ENCODE measurements at places on chromosomes 11 and 22.

DNA sequence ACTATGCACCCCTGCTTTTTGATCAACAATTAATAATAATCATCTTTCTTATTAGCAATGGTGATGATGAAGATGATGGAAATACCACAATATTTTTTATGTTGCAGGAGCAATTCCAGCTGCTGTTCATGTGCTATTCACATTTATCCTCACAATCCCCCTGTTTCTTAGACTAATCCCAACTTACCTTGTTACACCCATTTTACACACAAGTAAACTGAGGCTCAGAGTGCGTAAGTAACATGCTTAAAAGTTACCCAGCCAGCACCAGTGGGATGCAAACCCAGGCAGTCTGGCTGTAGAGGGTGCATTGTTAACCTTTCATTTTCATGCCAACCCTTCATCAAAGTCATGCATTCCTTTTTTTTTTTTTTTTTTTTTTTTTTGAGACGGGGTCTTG lies 1.6 kb upstream of the CRYBA4 start:
- DNase-seq = no peak

DNA sequence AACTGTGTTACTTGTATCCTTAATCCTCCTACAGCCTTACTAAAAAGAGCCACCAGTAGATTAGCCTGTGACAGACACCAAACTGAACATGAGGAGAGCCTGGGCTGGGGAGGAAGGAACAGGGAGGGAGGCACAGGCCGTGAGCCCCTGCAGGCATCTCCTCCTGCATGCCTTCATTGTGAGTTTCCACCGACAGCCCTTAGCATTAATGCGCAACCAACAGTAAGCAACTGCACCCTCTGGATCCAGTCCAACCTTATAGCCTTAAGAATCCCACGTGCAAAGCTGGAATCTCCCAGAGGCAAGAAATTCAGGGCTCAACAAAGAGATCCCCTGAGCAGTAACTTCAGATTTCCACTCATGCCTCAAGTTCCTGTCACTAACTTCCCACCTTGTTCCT lies 84.6 kb downstream of the ETS1 start:
- DNase-seq = no peak

- DNase-seq = no peak
Measured at GRCh38 chr22:33812360-33812977, 107.8 kb downstream of the LARGE1 start.

DNA sequence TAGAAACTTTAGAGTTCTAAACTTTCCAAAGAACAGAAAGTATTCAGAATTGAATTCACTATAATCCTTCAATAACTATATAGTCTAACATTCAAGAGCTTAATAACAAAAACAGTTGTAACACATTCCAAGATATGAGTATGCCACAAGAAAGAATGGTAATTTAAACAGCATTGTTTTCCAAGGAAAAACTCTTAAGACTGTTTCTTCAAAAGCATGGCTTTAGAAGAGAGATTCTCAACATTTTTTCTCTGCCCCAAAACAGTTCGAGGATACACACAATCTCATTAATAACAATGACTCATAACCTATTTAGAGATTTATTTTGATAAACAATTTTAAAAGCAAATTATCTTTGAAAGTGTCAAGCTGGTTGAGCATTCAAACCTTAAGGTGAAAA lies 16.7 kb upstream of the ARHGAP32 start:
- DNase-seq = no peak

GRCh38 chr22:35777335-35777975 lies 59.8 kb downstream of the APOL5 start:
- DNase-seq = no peak

DNA sequence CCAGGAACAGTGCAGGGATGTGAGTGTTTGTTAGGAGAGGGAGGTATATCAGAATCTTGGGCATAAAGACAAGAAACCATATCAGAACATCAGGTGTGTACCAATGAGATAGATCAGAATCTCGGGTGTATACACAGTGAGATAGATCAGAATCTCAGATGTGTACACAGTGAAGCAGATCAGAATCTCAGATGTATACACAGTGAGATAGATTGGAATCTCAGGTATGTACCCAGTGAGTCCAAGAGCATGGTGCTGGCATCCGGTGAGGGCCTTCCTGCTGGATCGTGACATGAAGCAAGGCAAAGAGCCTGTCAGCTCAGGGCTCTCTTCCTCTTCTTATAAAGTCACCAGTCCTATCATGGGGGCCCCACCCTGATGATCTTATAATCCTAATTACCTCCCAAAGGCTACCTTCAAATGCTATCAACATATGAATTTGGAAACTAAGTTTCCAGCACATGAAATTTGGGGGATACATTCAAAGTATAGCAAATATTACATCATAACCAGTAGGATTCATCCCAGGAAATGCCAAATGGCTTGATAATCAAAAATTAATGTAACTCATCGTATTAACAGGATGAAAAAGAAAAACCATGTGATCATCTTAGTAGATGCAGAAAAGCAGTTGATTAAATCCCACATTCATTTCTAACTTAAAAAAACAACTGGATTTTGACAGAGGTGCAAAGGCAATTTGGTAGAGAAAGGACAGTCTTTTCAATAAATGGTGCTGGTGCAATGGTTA lies 28.6 kb downstream of the PPARA start:
- no peak for DNase-seq

GRCh38 chr22:44758344-44758973 lies 6.1 kb downstream of the ARHGAP8 start:
- DNase-seq = no peak

DNA sequence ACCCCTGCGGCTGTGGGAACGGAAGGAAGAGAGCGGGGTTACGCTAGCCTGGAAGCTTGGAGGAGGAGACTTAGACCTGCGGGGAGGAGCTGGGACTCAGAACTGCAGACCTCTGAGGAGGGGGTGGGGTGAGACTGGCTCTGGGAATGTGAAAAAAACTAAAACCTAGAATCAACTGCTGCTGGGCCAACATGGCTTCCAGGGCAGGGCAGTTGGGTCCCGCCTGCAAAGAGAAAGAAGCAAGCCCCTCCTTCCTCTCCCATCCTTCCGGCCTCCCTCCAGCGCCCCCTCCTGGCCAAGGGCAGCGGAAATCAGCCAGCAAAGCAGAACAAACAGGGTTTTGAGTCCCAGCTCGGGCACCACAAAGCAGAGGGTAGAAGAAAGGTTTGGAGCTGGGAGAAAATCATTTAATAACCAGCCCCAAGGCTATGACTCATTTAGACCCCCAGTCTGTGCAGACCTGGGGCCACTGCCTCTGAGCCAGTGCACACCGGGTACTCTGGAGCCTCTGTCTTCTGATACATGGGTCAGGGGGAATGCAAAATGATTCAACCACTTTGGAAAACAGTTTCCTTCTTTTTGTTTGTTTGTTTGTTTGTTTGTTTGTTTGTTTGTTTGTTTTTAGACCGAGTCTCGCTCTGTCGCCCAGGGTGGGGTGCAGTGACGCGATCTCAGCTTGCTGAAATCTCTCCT lies 7.3 kb upstream of the NCF4 start:
- DNase-seq = peak; percentile 84

DNA sequence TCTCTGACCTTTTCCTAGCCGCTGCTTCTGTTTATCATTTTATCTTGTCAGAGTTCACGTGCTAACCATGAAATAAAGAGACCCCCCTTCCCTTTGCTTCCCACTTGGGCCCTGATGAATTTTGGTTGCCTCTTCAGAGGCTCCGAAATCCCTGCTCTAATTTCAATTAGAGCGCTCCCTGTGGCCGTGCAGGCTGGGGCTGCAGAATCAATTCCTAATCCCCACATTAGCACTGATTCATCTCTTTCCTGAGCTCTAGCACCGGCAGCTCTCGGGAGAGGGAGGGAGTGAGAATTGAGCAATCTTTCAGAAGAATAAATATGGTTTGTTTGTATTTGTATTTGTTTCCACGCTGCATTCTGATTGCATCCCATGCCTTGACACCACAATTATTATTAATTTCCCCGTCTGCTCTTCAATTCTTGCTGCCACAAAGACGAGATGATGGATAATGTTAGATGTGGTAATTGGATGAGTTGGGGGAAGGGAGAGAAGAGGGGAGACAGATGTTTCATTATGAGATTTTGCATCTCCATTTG lies 76.9 kb downstream of the NTM start:
- no peak for DNase-seq

- DNase-seq = no peak
Measured at GRCh38 chr22:27129266-27129665, 471.9 kb downstream of the MIAT start.

- no peak for DNase-seq
Measured at GRCh38 chr11:15826826-15827225, 529.5 kb downstream of the SOX6 start.

GRCh38 chr22:27973846-27974245 lies 54.8 kb upstream of the PITPNB start:
- DNase-seq = no peak

GRCh38 chr11:81495699-81496292 lies 1237.9 kb downstream of the FAM181B start:
- no peak for DNase-seq

GRCh38 chr11:70068950-70069349 lies 9.2 kb upstream of the ANO1 start:
- DNase-seq = no peak

- DNase-seq = no peak
Measured at GRCh38 chr11:100460426-100460825, 226.7 kb upstream of the ARHGAP42 start.

DNA sequence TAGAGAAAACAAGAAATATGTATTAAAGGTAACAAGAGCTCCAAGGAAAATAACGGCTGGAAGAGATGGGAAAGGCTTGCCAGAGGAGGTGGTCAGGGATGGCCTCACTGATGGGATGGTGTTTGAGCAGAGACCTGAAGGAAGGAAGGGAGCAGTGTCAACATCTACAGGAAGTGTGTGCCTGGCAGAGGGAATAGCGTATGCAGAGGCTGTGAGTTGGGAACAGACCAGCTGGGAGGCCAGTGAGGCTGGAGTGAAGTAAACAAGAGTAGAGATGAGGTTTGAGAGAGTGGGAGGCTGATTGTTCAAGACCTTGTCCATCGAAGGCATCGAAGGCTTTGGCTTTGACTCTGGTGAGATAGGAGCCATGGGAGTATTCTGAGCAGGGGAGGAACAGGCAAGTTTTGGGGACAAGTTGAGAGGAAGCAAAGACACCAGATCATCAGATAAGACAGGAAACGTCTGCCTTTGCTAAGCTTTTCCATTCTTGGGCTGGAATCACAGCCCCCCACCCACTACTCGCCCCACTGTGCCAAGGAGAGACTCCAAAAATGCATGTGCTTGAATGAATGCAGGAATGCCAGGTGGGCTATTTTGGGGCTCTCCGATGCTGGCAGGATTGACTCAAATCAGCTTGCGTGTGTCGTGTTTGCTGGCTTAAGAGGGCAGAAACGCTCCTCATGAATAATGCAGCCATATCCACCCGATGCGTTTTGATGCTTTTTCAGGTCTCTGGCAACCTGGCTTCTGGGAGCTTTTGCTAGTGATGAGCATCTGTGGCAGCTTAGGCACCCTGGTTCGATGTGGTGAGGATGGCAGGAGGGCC lies 7.2 kb downstream of the SGSM1 start:
- DNase-seq = no peak

GRCh38 chr22:41565403-41566054 lies 4.7 kb downstream of the CSDC2 start:
- no peak for DNase-seq

- no peak for DNase-seq
Measured at GRCh38 chr11:118180300-118180703, 3.9 kb upstream of the SCN2B start.

GRCh38 chr11:65382804-65383368 lies 440 bp upstream of the SLC25A45 start:
- no peak for DNase-seq

DNA sequence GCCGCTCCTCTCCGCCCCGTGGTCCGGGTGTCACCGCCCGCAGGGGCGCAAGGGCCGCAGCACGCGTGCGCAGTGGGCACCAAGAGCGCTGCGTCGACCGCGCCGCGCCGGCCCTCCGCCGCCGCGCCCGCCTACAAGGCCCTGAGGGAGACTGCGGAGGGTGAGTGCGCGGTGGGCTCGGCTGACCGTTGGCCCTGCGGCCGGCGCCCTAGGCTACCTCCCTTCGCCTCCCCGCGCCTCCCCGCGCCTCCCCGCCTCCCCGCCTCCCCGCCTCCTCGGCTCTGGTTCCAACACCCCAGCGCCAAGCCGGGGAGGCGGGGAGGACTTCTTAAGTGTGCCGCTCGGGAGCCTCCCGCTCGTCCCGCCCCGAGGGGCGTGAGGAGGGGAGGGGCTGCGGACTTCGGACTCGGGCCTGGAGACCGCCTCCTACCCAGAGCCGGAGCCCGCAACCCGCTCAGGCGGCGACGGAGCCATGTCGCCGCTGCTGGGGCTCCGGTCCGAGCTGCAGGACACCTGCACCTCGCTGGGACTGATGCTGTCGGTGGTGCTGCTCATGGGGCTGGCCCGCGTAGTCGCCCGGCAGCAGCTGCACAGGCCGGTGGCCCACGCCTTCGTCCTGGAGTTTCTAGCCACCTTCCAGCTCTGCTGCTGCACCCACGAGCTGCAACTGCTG lies at the start of gene AQP11:
AQP11 (plus strand) TSS at position 433 of the 673 bp plus-strand sequence; CDS start at position 473, 40 bp downstream.
- peak; percentile 28 for DNase-seq

DNA sequence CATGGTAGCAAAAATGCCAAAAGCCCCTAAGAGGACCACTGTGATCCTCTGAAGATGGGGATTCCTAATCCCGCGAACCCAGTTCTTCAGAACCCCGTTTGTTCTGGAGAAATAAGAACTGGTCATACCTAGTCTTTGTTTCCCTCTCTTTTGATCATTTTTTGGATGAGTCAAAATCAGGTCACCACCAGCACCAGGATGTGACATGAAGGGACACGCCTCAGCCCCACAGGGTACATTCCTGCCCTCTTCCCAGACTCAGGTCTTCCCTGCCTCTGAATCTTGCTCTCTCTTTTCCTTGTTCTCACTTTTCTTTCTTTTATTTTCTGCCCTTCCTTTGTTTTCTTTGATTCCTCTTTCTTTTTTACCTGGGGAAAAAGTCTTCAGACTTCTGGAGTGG lies 14.6 kb upstream of the ANO1 start:
- no peak for DNase-seq

DNA sequence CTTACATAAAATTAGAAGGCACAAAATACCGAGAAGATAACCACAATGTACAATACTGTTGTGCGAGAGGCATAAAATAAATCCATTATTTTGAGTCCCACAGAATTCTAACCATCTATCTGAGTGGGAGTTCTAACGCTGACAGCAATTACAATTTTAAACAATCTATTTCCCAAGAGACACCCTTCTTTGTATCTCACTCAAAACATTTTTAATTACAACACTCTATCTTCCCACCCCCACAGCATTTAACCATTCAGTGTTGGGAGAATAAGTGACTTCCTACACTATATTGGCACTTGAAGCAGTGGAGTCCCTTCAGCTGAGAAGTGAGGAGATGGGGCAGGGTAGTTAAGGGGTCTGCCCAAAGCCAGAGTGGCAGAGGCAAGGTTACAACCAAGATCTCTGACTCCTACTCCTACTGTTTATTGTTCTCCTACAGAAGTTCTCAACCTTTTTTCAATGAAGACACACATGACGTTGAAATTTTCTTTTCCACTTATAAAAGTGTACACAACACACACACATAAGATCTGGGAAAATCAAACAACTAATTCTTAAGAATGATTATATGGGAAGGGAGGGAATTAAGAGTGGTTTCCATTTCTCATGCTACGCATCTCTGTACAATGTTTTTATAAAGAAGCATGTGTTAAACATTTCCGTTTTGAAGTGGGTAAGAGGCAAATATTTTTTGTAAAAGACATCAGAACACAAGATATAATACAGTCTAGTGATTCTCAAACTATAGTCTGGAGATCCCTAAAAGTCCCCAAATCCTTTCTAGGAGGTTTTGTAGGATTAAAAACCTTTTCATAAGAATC lies 10.9 kb downstream of the SLC25A17 start:
- DNase-seq = no peak

Measured in activated T-cell treated with anti-CD3 and anti-CD28 coated beads for 1 hour (primary cell).